ENCODE measurements at places on chromosomes 4 and X. TPM values are rescaled to one million over a fixed set of nuclear protein-coding genes. Genes with fewer than 3 reads are reported as not detected.

FAM9B gene
- polyA plus RNA-seq = not detected

INPP4B gene
- 4.4 TPM for polyA plus RNA-seq

SULT1B1 gene
- 0.26 TPM for polyA plus RNA-seq

ADH1B gene
- 72.0 TPM for polyA plus RNA-seq

ZGRF1 gene
- 2.7 TPM for polyA plus RNA-seq

GABRQ gene
- 0.60 TPM for polyA plus RNA-seq

FAM184B gene
- 0.14 TPM for polyA plus RNA-seq

TMSB4X gene
- polyA plus RNA-seq = 1,322 TPM

TRIM60 gene
- not detected for polyA plus RNA-seq

DDIT4L gene
- 0.27 TPM for polyA plus RNA-seq

VSIG1 gene
- 0.47 TPM for polyA plus RNA-seq

GRK4 gene
- 1.7 TPM for polyA plus RNA-seq

GPC4 gene
- 1.6 TPM for polyA plus RNA-seq

TMEM156 gene
- polyA plus RNA-seq = 0.81 TPM

ARHGEF38 gene
- polyA plus RNA-seq = 0.06 TPM

RAB33A gene
- 0.46 TPM for polyA plus RNA-seq

SPANXN3 gene
- polyA plus RNA-seq = not detected

TMEM35A gene
- polyA plus RNA-seq = 0.39 TPM

MAGEA1 gene
- polyA plus RNA-seq = not detected

ARMCX2 gene
- polyA plus RNA-seq = 5.9 TPM

TMEM150C gene
- polyA plus RNA-seq = 4.0 TPM

POLN gene
- 0.59 TPM for polyA plus RNA-seq

TCP11X1 gene
- not detected for polyA plus RNA-seq

NEK1 gene
- polyA plus RNA-seq = 2.5 TPM

WDR19 gene
- polyA plus RNA-seq = 12.4 TPM

HTN3 gene
- polyA plus RNA-seq = not detected
